ENCODE measurements at places on chromosomes 4 and X.

DNA sequence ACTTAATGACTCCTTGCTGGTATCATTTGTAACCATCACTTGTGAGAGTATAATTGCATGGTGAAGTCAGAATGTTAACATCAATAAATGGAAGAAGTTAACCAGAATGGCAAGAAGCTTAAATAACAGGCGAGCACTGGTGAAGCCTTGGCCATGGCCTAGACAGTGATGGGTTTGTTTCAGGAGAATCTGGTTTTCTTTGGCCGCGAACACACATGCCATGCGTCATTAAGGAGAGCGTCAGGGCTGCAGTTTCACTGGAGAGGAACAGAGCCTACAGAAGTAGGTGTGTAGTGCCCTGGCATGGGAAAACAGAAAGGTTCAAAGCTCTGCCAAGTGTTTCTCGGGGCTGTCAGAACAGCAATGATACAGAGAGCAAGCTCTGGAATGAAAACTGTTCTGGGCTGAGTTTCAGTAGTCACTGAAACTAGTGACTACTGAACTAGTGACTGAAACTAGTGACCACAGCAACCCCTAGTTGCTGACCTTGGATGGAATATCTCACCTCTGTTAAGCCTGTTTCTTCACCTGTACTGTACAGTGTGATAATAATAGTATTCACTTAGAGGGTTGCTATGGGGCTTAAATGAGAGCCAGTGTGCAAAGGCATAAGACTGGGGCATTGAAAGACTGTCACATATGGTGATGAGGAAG lies 93.8 kb downstream of the C4orf51 start:
- no peak for DNase-seq

DNA sequence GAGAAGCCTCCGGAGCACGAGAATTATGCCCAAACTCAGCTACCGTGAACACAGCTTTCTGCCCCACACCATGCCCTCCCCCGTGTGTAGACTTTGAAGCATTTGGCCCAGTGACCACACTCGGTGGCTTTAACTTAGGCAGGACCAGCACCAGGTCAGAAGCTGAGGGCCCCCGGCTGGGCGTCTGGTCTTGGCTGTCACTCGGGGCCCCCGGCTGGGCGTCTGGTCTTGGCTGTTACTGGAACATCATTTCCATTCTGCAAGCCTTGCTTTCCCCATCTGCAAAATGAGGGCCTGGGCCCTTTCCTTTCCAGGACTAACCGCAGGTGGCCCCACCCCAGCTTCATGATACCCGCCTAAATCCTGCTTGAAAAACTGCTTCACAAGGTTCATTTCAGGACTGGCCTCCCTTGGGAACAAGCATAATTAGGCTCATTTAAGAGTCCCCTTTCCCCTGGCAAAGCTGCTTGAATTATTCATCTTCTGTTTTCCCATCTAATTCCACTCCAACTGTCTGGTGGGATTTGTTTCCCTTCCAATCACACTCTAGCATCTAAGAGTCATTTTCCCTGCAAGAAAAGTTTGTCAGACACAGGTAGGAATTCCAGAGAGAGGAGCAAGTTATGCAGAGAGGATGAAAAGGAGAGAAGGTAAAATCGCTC lies 82.5 kb downstream of the WFS1 start:
- no peak for DNase-seq

GRCh38 chr4:1375051-1375721 lies 28.2 kb downstream of the UVSSA start:
- no peak for DNase-seq

GRCh38 chrX:44106864-44107263 lies 133.7 kb upstream of the NDP start:
- no peak for DNase-seq

GRCh38 chr4:24551492-24552289 lies 32.7 kb downstream of the DHX15 start:
- DNase-seq, result no peak

DNA sequence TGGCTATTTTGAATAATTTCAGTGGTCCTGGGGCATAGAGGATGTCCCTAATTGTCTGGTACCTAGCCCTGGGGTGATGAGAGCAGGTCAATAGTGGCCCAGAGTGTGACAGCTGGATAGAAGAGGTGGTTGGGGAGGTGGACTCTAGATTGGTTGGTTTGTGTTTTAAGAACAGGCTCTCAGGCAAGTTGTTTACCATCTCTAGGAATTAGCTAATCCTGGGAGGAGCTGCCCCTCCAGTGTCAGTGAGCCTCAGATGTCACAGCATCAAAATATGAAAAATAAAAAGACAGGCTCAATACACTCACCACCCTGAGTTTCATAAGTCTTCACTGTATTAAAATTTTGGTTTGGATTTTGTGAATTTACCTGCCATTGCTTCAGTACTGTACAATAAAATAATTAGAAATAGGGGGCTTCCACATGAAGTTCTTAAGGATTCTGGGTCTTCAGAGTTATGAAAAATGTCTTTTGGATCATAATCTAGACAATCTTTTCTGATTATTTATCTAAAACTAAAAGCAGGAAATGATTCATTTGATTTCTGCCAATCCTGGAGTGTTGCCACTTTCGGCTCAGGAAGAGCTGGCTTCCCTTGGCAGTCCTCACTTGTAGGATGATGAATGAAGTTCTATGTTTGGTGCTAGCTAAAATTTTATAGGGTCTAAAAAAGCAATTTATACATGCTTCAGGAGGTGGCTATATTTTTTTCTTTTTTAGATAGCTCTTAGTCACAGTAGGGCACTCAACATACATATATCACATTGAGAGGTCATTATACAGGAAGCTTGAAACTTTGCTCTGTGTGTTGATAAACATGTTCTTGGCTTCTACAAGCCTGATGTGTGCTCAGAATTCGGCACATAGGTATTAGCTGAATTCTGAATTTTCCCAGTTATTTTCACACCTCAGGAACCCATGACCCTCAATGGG lies 395.1 kb downstream of the RAB28 start:
- DNase-seq, result no peak

DNA sequence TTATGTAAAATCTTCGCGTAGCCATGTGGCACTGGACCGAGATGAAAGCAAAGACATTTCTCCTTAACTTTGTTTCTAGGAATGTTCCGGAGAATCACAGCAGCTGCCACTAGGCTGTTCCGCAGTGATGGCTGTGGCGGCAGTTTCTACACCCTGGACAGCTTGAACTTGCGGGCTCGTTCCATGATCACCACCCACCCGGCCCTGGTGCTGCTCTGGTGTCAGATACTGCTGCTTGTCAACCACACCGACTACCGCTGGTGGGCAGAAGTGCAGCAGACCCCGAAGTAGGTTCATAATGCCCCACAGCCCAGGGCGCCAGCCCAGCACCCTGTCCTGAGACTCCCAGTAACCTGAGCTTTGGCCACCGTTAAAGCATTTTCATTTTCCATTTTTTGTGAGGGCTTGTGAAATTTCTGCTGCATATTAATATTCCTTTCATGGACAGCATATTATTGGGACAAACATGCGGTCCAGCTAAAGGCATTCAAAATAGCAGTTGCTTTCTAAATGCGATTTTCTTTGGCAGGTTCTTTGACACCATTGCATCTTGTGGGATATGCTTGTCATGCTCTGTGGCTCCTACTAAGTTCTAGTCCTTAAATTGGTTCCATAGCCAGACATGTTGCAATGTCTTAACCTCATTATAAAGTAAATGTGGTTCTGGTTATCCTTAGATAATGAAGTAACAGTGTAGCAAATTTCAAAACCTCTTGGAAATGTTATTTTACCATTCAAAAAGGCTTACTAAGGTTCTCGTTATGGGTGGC lies 49.1 kb upstream of the MSANTD1 start:
- DNase-seq, result no peak

GRCh38 chr4:8532245-8532781 lies 47.9 kb upstream of the GPR78 start:
- peak; percentile 88 for DNase-seq

DNA sequence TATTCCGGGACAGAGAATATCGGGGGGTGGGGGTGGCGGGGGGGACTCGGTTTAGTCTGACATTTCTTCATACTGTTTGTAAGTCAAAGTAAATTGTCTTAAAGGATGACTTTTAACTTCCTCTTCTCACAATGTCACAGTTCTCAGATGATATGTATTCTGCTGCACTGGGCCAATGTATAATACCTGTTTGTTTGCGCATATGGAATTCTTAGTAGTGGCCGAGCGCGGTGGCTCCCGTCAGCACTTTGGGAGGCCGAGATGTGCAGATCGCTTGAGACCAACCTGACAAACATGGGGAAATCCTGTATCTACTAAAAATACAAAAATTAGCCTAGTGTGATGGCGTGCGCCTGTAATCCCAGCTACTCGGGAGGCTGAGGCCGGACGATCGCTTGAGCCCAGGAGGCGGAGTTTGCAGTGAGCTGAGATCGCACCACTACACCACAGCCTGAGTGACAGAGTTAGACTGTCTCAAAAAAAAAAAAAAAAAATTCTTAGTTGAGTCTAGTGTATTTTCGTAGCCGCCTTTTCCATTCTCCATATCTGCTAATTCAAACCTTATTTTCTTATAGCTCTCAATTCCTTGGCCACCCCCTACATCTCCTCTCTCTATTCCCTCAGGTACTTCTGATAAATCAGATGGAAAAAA lies 851 bp downstream of the POLR2B start:
- peak; percentile 38 for DNase-seq

- no peak for DNase-seq
Measured at GRCh38 chr4:86054286-86055032, 305.4 kb downstream of the MAPK10 start.

- no peak for DNase-seq
Measured at GRCh38 chr4:156725257-156725656, 246.3 kb downstream of the PDGFC start.

DNA sequence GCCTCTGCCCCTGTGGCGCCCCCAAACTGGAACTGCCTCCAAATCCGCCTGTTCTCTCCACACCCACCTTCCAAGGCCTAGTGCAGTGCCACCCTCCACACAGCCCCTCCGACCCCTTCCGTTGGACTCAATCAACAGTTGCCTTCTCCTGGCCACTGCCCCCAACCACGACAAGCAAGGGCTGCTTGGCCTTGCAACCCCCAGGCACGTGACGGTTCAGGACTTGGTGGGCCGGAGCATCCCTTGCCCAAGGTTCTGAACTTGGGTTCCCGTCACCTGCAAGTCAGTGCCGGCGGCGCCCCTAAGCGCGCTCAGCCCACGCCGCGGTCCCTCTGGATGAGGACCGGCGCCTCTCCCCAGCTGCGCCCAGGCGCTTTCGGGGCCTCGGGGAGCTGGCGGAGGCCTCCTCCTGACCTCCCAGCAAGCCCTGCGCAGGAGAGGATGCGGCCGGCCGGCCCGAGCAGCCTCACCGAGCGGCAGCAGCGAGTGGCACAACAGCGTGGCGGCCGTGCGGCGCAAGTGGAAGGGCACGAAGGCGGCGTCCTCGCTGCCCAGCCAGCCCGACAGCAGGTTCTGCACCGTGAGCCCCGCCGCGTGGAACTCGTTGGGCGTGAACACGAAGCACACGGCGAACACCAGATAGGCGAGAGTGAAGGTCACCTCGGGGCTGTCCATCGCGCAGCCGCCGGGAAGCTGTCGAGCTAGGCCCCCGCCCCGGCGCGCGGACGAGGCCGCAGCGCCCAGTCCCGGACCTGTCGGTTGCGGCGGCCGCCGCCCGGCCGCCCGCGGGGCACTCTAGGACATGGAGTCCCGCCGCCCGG lies 750 bp downstream of the TMEM129 start:
- DNase-seq, result peak; percentile 60

- no peak for DNase-seq
Measured at GRCh38 chrX:50971395-50971794, 60.9 kb downstream of the BMP15 start.

GRCh38 chr4:81392164-81392563 lies 79.5 kb downstream of the RASGEF1B start:
- DNase-seq, result no peak

GRCh38 chr4:55675196-55675793 lies 39.2 kb upstream of the NMU start:
- DNase-seq, result peak; percentile 23

- DNase-seq, result peak; percentile 30
Measured at GRCh38 chr4:81523672-81524327, 52.1 kb upstream of the RASGEF1B start.

DNA sequence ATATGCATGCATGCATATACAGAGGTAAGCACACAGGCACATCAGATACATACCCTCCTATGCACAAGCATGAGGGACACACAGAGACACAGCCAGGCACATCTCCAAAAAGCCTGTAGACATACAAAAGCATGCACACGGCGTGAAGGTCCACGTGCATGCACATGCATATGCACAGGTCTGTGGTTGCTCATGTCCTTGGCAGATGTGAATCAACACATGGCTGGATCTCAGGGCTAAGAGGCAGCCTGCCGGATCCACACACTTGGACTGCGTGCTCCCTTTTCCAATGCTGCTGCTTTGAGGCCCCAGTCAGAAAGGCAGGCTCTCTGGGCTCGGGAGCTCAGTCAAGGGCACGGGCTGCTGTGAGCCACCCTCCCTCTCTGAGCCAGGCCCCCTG lies 3.6 kb downstream of the STARD8 start:
- no peak for DNase-seq

DNA sequence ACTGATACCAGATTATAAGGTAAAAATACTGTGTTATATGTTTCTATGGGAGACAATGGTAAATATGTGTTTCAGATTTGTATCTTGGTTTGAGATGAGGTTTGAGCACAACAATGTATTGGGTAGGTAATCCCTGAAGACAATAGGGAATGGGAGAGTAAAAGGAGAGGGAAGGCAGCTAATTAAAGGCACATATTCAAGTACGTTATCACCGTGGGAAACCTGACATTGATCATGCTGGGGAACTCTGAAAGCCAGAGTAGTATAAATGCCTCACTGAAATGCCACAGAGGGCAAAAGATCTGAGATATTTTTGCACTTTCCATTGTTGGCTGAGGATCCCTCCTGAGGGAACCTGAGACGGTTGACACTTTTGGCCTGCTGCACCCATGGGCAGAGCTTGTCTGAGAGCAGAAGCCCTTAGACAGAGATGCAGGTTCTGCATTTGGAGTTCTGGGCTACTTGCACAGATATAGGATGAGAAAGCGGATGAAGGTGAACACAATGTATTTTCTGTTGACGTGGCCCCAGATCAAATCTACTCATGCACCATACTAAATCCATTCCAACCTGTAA lies 506.7 kb downstream of the PCDH18 start:
- DNase-seq, result no peak

DNA sequence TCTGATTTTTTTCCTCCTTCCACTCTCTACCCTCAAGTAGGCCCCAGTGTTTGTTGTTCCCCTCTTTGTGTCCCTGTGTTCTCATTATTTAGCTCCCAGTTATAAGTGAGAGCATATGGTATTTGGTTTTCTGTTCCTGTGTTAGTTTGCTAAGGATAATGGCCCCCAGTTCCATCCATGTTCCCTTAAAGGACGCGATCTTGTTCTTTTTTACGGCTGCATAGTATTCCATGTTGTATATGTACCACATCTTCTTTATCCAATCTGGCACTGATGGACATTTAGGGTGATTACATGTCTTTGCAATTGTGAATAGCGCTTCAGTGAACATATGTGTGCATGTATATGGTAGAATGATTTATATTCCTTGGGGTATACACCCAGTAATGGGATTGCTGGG lies 54.5 kb upstream of the BTC start:
- DNase-seq, result no peak

- DNase-seq, result peak; percentile 49
Measured at GRCh38 chrX:20056704-20057103, 60.0 kb downstream of the MAP7D2 start.

- peak; percentile 51 for DNase-seq
Measured at GRCh38 chrX:39802354-39802753, 295.4 kb downstream of the BCOR start.

GRCh38 chr4:54586320-54586955 lies 71.3 kb upstream of the KIT start:
- peak; percentile 5 for DNase-seq

- peak; percentile 91 for DNase-seq
Measured at GRCh38 chr4:145909281-145909715, 29.3 kb downstream of the ZNF827 start.

- no peak for DNase-seq
Measured at GRCh38 chr4:26215725-26216124, 105.1 kb upstream of the RBPJ start.
